RPMI7951 (cell line): ENCODE measurements at places on chromosomes 2 and 18. TPM values are rescaled to one million over a fixed set of nuclear protein-coding genes. Genes with fewer than 3 reads are reported as not detected.

DNA sequence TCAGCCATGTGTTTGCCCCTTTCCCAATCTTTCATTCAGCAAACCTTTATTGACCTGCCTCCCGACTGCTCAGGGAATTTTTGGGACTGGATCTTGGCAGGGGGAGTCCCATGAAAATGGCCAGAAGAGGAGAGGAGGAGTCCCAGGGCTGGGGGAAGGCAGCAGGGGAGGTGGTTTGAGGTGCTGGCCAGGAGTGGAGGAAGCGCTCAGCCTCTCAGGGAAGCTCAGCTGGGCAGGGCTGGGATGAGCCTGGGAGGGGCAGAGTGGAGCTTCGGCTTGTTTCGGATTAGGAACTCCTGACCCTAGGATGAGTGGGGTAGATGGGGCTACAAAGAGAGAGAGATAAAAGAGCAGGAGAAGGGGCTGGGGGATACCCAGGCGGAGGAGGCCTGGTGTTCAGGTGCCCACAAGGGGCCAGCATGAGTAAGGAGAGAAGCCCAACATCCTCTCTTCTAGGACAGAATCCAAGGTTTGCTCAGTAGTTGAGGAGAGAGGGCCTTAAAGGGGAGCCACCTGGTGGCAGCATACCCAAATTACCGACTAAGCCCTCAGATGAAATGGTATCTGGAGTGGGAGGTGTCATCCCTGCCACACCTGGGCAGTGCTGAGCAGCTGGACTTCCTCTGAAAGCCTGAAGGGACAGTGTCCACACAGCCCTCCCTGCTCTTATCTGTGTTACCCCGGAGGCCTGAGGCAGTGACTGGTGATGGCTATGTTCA lies 91.1 kb downstream of the INHBB start:
- peak; percentile 28 for DNase-seq

DNA sequence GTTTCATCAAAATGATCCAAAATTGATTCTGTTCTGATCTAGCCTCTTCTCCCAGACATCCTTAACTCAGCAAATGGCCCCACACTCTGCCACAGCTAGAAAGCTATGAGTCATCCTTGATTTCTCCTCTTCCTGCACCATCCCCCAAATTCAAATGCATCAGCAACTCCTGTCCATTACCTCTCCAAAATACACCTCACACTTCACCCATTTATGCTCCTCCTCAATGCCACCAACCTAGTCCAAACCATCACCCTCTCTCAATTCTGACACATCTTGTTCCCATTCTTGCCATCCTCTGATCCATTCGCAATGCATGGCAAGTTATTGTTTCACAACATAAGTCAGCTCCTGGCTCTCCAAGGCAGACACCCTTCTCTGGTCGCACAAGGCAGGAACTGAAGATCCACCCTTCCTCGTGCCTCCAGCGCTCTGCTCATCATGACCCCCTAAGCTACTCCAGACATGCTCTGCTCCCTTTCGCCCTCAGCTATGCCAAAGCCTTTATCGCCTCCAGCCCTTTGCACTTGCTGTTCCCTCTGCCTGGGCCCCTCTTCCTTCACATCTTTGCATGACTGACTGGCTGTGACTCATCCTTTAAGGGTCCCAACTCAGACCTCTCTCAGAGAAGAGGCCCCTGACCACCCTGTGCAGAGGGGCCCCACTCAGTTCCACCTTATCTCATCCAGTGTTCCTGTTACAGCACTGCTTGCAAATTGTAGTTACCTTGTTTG lies 83.6 kb downstream of the MREG start:
- peak; percentile 55 for DNase-seq

- no peak for DNase-seq
Measured at GRCh38 chr2:149702571-149702970, 115.0 kb upstream of the MMADHC start.

DNA sequence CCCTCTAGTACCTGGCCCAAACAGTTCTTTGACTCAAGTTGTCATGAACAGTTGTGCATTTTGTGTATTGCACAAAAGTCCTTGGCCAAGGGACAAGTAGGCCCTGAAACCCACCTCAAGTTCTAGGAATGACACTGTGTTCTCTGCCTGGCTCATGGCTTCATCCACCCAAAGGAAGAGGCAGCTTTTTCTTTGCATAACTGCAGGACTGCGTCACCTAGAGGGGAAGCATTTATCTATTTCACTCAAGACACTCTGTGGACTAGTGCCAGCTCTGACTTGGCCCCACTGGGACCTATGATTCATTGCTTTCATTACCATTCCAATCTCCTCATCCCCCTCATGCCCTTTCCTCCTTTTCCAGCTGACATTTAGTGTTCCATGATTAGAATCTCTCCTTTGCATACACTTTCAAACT lies 119.3 kb upstream of the SIX2 start:
- peak; percentile 99 for DNase-seq

DNA sequence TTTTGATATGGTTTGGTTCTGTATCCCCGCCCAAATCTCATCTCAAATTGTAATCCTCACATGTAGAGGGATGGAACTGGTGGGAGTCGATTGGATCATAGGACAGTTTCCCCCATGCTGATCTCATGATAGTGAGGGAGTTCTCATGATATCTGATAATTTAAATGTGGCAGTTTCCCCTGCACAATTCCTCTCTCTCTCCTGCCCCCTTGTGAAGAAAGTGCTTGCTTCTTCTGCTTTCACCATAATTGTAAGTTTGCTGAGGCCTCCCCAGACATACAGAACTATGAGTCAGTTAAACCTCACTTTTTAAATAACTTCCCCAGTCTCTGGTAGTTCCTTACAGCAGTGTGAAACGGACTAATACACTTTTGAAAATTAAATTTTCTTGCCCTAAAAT lies 12.3 kb upstream of the KCNJ3 start:
- no peak for DNase-seq

DNA sequence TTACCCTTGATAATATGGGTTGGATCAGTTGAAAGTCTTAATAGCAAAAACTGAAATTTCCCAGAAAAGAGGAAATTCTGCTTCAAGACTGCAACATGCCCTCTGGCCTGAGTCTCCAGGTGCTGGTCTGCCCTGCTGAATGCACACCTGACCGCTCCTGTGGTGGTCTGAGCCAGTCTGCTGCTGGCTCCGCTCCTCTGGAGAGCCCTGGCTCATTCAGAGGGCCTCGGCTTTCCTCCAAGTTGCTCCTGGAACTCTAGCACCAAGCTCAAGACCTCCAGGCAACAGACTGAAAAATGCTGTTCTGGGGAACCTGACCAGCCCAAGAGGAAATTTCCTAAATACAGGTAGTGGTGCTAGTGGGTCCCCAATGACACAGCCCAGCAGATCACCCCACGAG lies 64.8 kb downstream of the DIPK1C start:
- DNase-seq: no peak

GRCh38 chr2:7348761-7349160 lies 431.5 kb downstream of the RNF144A start:
- DNase-seq: no peak

- no peak for DNase-seq
Measured at GRCh38 chr18:50859793-50860555, 18.9 kb upstream of the ME2 start.

DNA sequence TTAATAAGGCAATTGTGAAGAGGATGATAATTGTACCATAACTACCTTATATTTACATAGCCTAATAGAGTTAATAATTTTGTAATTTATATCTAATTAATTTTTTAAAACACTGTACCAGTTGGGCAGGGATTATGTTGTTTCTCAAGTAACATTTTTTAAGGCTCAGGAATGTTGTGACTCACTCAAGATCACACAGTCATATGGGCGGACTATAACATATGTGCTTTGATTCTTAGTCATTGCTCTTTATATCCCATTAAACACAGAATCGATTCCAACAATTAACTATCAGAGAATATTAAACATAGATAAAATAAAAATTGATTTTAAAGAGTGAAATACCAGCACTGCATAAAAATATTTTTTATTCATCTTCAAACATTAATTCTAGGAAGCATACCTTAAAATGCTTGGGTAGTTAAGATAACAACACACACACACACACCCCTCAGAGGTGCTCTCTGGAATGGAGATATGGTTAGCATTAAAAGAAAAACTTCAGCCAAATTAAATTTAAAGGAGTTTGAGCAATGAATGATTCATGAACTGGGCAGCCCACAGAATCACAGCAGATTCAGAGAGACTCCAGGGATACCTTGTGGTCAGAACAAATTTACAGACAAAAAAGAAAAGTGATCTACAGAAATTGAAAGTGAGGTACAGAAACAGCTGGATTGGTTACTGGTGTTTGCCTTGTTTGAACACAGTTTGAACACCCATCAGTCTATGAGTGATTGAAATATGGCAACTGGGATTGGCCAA lies 869.4 kb upstream of the ID2 start:
- DNase-seq: peak; percentile 73

DNA sequence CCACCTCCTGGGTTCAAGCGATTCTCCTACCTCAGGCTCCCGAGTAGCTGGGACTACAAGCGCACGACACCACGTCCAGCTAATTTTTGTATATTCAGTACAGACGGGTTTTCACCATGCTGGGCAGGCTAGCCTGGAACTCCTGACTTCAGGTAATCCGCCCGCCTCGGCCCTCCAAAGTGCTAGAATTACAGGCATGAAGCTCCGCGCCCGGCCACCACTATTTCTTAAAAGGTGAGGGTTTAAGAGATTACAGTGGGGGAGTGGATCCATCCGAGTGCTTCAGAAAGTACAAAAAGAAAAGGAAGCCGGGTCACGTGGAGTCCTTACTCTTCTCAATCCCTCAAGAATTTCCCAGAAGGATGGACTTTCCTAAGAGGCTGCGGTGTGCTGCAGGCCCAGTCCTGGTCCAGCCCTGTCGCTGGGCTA lies 146.9 kb downstream of the ANKRD44 start:
- no peak for DNase-seq

DNA sequence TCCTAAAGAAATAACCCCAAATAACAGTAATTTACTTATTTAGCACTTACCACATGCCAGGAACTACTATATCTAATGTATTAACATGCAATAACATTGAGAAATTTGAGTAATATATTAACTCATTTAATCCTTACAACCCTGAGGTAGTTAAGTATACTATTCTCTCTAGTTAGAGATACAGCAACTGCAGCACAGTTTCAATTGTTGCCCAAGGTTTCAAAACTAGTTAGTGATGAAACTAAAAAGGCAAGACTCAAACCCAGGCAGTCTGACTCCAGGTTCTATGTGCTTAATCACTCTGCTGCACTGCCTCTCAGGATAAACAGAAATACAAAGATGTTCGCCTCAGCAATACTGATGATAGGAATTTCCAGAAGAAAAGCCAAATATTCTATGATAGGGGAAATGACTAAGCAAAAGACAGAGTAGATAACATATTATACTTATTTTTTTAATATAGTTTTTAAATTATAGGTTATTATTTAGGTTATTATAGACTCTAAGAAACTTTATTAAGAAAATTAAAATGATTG lies 88.0 kb downstream of the SS18 start:
- DNase-seq: no peak

- DNase-seq: no peak
Measured at GRCh38 chr2:63780518-63781155, 61.1 kb upstream of the UGP2 start.

- DNase-seq: peak; percentile 86
Measured at GRCh38 chr2:68832233-68832869, 38.8 kb downstream of the BMP10 start.

- DNase-seq: no peak
Measured at GRCh38 chr18:77131100-77131651, 1.4 kb downstream of the MBP start.

DNA sequence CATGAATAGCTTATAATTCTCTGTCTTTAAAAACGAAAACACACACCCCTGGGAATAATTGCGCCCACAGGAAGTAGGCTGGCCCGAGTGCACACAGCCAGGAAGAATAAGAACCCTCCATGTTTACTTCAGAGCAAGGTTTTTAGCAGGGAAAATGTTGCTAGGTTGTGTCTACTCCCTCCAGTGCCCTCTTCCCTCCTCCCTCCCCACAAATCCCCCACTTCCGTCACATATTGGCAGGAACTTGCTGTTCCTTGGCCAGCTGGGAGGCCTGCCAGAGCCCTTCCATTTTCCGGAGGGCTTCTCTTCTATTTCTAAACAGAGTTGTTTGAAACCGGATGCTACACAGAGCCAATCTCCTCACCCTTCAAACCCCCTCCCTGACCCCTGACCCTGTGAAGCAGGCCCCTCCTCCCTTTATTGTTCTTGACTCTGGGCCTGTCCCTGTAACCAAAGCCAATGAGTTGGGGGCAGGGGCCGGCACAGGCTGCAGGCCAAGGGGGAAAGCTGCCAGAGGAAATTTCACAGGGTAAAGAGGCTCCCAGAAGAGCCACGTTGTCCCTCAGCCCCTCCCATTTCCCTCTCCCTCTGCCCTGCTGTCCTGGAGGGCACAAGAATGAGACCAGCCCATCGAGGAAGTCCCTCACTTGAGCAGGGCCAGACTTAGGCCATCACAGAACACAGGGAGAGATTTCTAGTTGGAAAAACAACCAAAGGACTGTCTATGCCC lies 49.8 kb upstream of the LGALSL start:
- peak; percentile 77 for DNase-seq

DNA sequence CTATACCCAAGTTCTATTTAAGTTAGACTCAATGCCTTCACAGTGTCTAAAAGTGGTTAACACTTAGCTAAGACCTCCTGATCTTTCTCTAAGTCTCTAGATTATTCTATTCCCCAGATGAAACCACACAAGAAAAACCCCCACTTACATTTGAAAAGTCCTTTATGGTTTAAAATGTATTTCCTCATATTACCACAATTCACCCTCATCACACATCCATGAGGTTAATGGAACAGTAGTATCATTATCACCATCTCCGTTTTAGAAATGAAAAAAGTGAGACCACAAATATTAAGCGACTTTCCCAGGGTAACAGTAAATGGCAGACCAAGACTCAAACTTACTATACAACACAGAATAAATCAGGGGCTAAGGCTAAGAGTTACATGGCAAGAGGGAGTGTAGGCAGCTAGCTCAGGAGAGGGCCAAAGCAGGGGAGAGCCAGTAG lies 28.6 kb downstream of the EPG5 start:
- no peak for DNase-seq

GRCh38 chr2:72145289-72145657 lies 2.4 kb downstream of the CYP26B1 start:
- DNase-seq: peak; percentile 54

GRCh38 chr18:61917818-61918217 lies 25.0 kb upstream of the RNF152 start:
- DNase-seq: no peak

DNA sequence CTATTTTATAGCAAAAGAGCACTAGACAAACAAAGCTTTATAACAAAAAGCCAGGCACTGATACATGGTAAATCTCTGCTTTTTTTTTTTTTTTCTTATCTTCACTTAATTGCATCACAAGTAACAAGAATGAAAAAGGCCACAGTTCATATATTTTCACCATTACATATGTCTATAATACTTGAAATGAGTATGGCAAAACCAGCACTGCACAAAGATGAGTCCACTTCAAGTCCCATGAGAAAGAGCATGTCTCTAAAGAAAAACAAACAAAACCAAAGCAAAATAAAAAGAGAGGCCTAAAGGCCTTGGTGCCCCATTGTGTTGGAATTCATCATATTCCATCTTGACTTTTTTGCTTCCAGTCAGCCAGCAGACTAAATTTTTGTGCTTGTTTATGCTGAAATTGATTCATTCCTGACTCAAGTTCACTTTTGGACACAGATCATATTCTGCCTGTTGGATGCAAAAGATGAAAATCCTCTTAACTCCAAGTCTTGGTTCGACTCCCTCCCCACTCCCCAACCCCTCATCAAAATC lies 264.9 kb upstream of the CCDC68 start:
- DNase-seq: no peak

- no peak for DNase-seq
Measured at GRCh38 chr2:187134306-187134705, 285.3 kb upstream of the ZSWIM2 start.

The IL36A gene
- not detected in 2 replicates for total RNA-seq

The MAP3K19 gene
- not detected in 2 replicates for total RNA-seq

The CDH2 gene
- total RNA-seq: 35.8 and 43.7 TPM in 2 replicates

The RAX gene
- total RNA-seq: not detected in 2 replicates

The FBXO15 gene
- total RNA-seq: 0.96 and 2.3 TPM in 2 replicates

The NDUFS1 gene
- total RNA-seq: 148 and 172 TPM in 2 replicates

The UBE2F gene
- 106 and 109 TPM in 2 replicates for total RNA-seq

The ELMOD3 gene
- total RNA-seq: 18.1 and 18.6 TPM in 2 replicates
